Hypothalamus (tissue), 51 donors: ENCODE measurements at places on chromosomes 2 and 18.

DNA sequence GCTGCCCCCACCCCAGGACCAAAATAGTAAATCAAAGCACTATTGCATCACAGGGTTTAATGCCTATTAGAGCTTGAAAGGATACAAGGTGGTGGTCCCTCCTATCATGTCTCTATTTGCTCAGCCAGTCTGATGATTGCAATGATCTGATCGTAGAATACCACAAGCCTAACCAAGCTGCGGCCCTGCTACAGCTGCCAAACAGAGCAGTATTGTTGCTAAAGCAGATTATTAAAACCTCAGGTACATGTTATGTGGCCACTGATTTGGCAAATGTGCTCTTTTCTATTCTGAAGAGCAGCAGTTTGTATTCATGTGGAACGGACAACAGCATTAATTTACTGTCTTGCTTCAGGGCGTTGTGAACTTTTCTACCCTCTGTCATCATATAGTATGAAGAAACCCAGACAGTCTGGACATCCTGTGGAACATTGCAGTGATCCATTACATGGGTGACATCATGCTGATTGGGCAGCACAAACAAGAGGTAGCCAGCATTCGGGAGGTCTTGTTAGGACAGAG is 8.4 kb upstream of the VAPA start:
- DNase-seq: no peak

DNA sequence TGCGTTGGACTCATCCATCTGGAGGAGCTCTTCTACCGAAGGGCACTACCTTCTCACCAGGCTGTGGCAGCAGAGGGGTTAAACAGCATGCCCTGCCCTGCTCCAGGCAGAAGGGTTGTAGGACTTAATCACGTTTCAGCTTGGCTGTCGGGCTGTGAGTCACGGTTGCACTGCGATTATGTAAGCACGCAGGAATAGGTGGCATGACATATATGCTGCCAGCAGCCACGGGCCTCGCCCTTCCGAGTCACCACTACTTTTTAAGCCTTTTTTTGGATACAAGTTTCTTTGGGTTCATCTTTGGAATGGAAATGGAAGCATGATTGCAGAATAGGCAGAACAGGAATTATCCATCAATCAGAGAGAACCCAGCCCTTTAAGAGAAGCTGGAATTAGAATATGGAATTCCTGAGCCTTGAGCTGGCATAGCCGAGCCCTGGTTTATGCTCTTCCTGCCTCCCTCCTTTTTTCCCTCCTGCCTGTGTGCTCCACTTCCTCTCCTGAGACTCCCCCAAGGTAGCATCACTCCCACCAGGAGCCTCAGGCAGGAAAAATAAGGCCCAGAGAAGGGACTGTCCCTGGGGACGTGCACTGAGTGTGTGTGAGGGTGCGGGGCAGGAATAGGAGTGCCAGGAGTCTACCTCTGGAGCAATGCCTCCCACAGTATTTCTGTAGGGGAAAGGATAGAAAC is 86.8 kb downstream of the SEMA4F start:
- no peak for DNase-seq

DNA sequence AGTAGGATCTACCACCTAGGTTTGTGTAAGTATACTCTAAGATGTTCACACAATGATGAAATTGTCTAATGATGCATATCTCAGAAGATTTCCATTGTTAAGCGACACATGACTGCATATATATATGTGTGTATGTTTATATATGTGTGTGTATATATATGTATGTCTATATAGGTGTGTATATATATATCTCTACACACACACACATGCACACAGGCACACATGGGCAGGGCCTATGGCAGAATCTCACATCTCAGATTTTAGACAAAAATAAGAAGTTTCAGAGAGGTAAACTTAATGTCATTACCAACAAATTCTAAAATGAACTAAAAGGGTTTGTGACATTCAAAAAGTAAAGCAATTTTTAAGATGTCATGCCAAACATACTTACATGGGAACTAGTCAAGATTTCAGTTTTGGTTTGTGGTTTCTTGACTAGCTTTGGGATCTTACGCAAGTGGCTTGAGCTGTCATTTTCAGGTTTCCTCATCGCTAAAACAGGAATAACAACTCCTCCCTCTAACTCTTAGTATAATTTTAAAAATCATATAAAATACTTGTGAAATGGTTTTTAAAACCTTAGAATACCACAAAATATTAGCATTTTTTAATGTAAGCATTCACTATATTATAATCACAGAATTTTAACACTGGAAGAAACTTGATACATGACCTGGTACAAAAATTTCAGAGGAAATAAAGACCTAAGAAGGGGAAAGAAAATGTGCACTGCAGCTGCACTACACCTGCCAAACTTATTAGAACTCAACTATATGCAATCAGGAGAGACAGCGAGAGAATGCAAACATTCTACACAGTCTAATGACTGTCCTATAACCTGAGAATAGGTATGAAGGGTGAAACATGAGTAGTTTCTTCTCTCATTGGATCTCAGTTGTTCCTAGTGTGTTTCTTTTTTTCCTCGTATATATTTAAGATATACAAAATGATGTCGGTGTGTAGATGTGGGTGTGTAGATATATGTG is 75.7 kb downstream of the TTC21B start:
- no peak for DNase-seq

DNA sequence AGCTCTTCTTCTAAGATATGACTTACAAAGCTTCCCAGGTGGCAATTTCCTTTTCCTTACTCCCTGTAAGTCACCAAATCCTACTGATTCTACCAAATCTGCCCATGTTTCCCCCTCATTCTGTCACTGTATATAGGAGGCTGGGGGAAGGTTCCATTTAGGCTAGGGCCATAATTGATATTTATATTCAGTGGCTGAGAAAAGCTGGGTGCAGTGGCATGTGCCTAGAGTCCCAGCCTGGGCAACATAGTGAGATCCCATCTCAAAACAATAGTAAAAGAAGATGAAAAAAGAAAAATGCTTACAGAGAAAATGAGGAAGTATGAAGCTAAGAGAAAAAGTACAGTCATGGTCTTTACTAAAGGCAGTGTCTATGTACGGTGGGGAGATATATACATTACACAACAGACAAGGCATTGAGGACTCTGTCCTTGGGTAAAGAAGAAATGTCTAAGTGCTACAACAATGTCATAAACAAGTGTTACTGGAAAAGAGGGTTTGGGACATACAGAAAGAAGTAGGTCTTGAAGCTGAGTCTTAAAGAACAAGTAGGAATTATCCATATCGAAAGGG is 4.8 kb downstream of the CWC22 start:
- no peak for DNase-seq
